Lung microvascular endothelial cell (primary cell): ENCODE measurements at places on chromosomes 2 and 18. TPM values are rescaled to one million over a fixed set of nuclear protein-coding genes. Genes with fewer than 3 reads are reported as not detected.

ANKRD36 gene
- total RNA-seq = 16.3 and 24.0 TPM in 2 replicates

C2orf78 gene
- total RNA-seq = not detected in 2 replicates

LBX2 gene
- 0.20 and 0.65 TPM in 2 replicates for total RNA-seq

FMNL2 gene
- total RNA-seq = 26.6 and 48.4 TPM in 2 replicates

THAP4 gene
- 30.5 and 39.1 TPM in 2 replicates for total RNA-seq

MDH1 gene
- total RNA-seq = 100 and 113 TPM in 2 replicates

GALNT5 gene
- under 0.01 TPM in 1 of 2 replicates, not detected in the other for total RNA-seq

CYP20A1 gene
- 22.7 and 28.8 TPM in 2 replicates for total RNA-seq

MOGAT1 gene
- not detected in 2 replicates for total RNA-seq

SLC30A3 gene
- 7.8 and 16.9 TPM in 2 replicates for total RNA-seq

ILKAP gene
- 12.0 and 19.6 TPM in 2 replicates for total RNA-seq

LRP2 gene
- total RNA-seq = not detected in 2 replicates

ITPRIPL1 gene
- total RNA-seq = 2.0 and 3.6 TPM in 2 replicates

DHRS9 gene
- not detected in 2 replicates for total RNA-seq

HADHB gene
- 97.2 and 107 TPM in 2 replicates for total RNA-seq

TXNDC2 gene
- under 0.01 TPM in 1 of 2 replicates, not detected in the other for total RNA-seq

IL36G gene
- total RNA-seq = not detected in 2 replicates

STPG4 gene
- total RNA-seq = 0.20 TPM in 1 of 2 replicates, not detected in the other

MPHOSPH10 gene
- 11.8 and 14.9 TPM in 2 replicates for total RNA-seq

SLC4A5 gene
- under 0.01 and 0.20 TPM in 2 replicates for total RNA-seq

TCF4 gene
- 374 and 536 TPM in 2 replicates for total RNA-seq

EPHA4 gene
- 0.60 and 2.2 TPM in 2 replicates for total RNA-seq

IL1R2 gene
- 0.20 and 0.22 TPM in 2 replicates for total RNA-seq

ADGRF3 gene
- under 0.01 TPM in 2 replicates for total RNA-seq

CPS1 gene
- 0.44 and 0.60 TPM in 2 replicates for total RNA-seq

TGFBRAP1 gene
- 32.7 and 64.1 TPM in 2 replicates for total RNA-seq

DSG4 gene
- not detected in 2 replicates for total RNA-seq

FOXI3 gene
- not detected in 2 replicates for total RNA-seq

CRYBA2 gene
- not detected in 2 replicates for total RNA-seq

AQP12A gene
- total RNA-seq = not detected in 2 replicates

MSH6 gene
- total RNA-seq = 13.5 and 13.7 TPM in 2 replicates

FKBP1B gene
- total RNA-seq = 8.7 and 12.6 TPM in 2 replicates

LHCGR gene
- not detected in 2 replicates for total RNA-seq

TMEM127 gene
- 16.8 and 23.2 TPM in 2 replicates for total RNA-seq

IL1R1 gene
- total RNA-seq = 11.6 and 52.6 TPM in 2 replicates

IFIH1 gene
- 4.1 and 6.3 TPM in 2 replicates for total RNA-seq

CABYR gene
- 0.60 and 0.65 TPM in 2 replicates for total RNA-seq

UPP2 gene
- total RNA-seq = not detected in 2 replicates

ATP8B1 gene
- 10.5 and 33.3 TPM in 2 replicates for total RNA-seq

CENPA gene
- 2.8 and 7.8 TPM in 2 replicates for total RNA-seq

CKAP2L gene
- total RNA-seq = 0.60 and 2.0 TPM in 2 replicates

ACMSD gene
- total RNA-seq = not detected in 2 replicates

SLC4A3 gene
- under 0.01 and 0.22 TPM in 2 replicates for total RNA-seq

PCARE gene
- not detected in 2 replicates for total RNA-seq

LIMS3 gene
- total RNA-seq = 5.4 and 15.5 TPM in 2 replicates

NEURL3 gene
- under 0.01 and 0.20 TPM in 2 replicates for total RNA-seq

MSTN gene
- total RNA-seq = not detected in 2 replicates

FAHD2B gene
- 2.8 and 4.4 TPM in 2 replicates for total RNA-seq

ARHGAP25 gene
- 8.9 and 10.1 TPM in 2 replicates for total RNA-seq

FLACC1 gene
- 0.22 and 0.60 TPM in 2 replicates for total RNA-seq

CRACDL gene
- 0.60 and 2.2 TPM in 2 replicates for total RNA-seq

TEX44 gene
- not detected in 2 replicates for total RNA-seq

PKDCC gene
- total RNA-seq = 1.5 and 4.2 TPM in 2 replicates

DUSP2 gene
- 0.22 and 0.99 TPM in 2 replicates for total RNA-seq

CELF4 gene
- not detected in 2 replicates for total RNA-seq

TUBA4B gene
- not detected in 2 replicates for total RNA-seq

C2orf76 gene
- total RNA-seq = 8.1 and 12.7 TPM in 2 replicates

ASB18 gene
- total RNA-seq = not detected in 2 replicates

DTNB gene
- 3.7 and 4.2 TPM in 2 replicates for total RNA-seq
